ENCODE measurements at places on chromosomes 13 and 19.

DNA sequence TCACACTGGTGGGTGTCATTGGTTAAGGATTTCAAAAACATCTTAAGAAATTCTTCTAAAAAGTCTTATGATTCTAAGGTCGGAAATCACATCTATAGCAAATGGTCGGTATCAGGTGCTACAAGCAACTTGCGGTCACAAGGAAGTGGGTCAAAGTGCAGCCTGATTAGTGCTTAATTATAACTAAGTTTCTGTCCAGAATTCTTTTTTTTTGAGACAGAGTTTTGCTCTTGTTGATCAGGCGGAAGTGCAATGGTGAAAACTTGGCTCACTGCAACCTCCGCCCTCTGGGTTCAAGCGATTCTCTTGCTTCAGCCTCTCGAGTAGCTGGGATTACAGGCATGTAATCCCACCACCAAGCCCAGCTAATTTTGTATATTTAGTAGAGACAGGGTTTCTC is 1.2 kb upstream of the GDF15 start:
- no peak for DNase-seq

DNA sequence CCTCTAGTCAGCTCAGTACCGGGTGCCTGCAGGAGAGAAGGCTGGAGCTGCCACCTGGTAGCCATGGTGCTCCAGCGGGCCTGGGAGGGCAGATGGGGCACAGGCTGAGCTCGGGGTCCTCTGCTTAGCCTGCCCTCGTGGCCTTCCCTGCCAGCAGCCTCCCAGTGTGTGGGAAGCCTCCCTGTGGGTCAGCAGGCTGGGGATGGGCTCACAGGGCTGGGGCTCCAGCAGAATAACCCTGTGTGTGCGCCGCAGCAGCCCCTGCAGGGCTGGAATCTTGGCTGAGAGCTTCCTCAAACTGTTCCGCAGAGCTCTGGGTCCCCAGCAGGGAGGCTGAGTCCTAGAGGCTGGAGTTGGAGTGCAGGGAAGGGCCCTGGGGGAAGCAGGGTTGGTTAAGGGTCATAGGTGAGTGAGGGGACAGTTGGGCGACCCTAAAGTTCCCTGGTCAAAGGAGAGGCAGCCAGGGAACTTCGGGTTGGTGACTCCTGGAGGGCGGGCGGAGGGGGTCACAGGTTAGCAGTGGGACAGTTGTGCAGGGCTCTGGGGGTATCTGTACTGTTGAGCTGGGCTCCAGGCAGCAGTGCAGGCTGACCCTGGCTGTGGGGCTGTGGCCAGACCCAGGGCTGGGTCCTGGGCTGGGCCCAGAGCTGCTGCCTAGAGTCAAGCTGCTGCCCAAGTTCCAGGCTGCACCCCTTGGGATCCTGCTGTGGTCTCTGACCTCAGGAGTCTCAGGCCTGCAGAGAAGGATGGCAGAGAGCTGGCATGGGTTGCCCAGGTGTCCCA is 14.0 kb downstream of the ARHGAP33 start:
- DNase-seq, result no peak

DNA sequence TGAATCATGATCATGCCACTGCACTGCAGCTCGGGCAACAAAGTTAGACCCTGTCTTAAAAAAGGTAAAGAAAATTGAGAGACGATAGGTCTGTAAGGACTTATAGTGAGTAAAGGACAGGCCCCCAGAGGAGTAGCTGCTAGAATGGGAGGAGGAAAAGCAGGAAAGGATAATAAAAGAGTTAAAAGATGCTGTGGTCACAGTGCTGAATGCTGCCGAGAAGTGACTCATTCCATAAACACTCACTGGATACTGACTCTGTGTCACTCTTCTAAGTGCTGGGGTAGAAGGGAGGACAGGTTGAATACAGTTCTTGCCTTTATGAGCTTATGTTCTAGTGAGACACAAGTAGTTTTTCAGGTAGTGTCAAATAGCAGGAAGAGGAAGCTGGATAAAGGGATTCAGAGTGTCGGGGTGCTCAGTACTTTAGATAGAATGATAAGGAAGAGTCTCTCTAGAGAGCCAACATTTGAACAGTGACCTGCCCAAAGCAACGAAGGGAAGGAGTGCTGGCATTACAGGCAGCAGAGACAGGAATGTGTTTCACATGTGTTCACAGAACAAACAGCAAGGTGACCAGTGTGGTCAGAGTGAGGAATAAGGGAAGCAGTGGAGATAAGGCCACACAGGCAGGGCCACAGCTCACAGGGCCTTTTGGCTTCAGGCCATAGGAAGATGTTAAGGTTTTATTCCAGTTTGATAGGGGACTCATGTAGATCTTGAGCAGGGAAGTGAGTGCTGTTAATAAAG is 1240.5 kb downstream of the UQCRFS1 start:
- DNase-seq, result no peak

- no peak for DNase-seq
Observed at GRCh38 chr19:38842439-38843174, 7.2 kb downstream of the HNRNPL start.

DNA sequence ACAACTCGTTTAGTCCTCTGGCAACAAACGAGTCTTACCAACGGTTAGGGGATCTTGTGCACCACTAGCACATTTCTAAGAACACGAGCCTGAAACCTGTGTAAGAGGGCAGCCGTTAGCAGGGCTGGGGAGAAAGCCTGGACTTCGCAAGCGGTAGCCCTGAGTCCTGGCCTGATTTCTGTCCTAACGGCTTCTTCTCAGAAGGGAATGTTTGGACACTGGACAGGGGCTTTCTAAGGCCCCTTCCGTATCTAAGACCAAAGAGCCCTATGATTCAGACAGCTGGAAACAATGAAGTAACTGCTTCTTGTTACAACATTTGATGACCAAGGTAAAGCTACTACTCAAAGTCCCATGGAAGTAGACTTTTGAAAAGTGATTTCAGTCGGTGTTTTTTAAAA is 2.2 kb downstream of the ANKRD10 start:
- no peak for DNase-seq

Measured in stimulated activated CD8-positive, alpha-beta memory T cell treated with anti-CD3 and anti-CD28 coated beads, Interleukin-7, amount 100 ng/mL, for 48 hours (primary cell).